ENCODE measurements at places on chromosomes 3 and 15.

- no peak for DNase-seq
Observed at GRCh38 chr15:28886431-28887338, 911 bp downstream of the APBA2 start.

DNA sequence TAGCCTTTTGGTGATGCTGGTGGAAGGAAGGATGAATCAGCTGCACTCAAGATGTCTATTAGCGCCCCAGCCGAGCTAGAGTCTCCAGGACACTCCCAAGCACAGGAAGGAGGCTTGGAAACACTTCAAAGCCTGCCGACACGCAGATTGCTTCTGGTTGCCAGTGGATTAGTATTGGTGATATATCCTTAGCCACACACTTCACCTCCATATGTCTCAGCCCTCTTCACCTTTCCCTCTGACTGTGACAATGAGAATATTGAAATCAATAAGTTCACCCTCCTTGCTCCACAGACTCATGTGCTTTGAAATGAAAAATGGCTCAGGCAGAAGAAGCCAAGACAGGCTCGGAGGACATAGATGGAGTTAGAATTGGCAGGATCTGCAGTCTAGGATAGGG, 102.9 kb upstream of the LRRN1 start:
- DNase-seq: no peak

DNA sequence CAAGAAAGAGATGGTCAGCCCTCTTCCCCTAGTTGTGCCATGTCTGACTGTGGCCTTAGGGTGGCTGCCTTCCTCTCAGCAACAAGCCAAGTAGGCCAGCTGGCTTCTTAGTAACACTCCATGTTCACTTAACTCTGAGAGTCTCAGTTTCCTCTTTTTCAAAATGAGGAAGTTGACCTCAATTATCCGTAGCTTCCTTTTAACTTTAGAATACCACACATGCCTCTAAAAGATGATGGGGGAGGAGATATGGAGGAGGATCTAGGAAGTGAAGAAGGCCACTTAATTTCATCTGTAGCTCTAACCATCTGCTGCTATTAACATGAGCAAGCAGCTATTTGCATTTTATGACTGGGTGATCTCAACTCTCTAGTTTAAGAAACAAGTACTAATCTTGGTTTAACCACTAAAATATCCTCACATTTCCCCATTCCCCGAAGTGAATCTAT, 32.9 kb downstream of the CD200R1L start:
- DNase-seq: no peak

DNA sequence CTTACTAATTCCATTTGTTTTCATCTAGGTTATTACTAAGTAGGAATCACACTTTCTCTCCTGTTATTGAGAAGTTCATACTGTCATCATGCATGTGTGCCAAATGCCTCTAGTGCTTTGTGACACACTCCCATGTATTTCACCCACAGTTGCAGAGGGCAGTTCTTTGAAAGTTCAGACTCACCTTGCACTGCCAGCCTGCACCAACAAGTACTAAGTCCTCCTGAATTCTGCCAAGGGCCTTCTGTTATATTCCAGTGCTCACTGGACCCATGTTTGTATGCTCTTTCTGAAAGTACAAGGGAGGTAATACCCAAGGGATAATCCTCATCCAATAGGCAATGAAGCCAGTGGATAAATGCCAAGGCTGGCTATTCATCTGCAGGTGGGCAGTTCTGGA, 136.6 kb upstream of the ARPP21 start:
- no peak for DNase-seq

- no peak for DNase-seq
Observed at GRCh38 chr3:77541203-77541922, 501.5 kb downstream of the ROBO2 start.

DNA sequence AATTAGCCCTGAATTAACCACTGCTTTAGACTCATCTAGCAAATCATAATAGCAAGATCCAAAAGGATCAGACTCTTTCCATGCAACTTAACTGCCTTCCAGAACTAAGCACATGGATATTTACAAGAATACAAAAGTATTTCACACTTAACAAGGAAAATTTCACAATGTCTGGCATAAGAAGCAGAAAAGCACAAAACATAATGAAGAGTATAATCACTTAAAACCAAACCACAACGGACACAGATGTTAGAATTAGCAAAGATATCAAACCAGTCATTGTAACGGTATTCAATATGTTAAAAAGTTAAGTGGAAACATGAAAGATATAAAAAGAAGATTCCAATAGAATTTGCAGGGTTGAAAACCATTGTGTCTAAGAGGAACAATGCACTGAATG, 51.5 kb upstream of the COL6A6 start:
- no peak for DNase-seq

GRCh38 chr15:86557018-86557550, 477.4 kb downstream of the AGBL1 start:
- no peak for DNase-seq
